Fibroblast of skin of scalp (primary cell): ENCODE measurements at places on chromosomes 7 and 10.
A peak's percentile ranks its signal among the peaks of the same experiment; 100 is the strongest.

- DNase-seq = peak; percentile 56
Measured at GRCh38 chr7:72042855-72043254, 369.3 kb downstream of the CALN1 start.

- no peak for DNase-seq
Measured at GRCh38 chr10:79185796-79186374, 117.1 kb downstream of the ZMIZ1 start.

- peak; percentile 57 for DNase-seq
Measured at GRCh38 chr10:89295597-89295996, 6.2 kb upstream of the IFIT2 start.

- DNase-seq = peak; percentile 92
Measured at GRCh38 chr7:41705109-41705901, 2.4 kb upstream of the INHBA start.

- DNase-seq = no peak
Measured at GRCh38 chr10:21304198-21304597, 221.3 kb downstream of the SKIDA1 start.

GRCh38 chr10:51266496-51266895 lies 192.2 kb downstream of the PRKG1 start:
- no peak for DNase-seq

- DNase-seq = no peak
Measured at GRCh38 chr10:62341419-62341818, 32.8 kb upstream of the ZNF365 start.

DNA sequence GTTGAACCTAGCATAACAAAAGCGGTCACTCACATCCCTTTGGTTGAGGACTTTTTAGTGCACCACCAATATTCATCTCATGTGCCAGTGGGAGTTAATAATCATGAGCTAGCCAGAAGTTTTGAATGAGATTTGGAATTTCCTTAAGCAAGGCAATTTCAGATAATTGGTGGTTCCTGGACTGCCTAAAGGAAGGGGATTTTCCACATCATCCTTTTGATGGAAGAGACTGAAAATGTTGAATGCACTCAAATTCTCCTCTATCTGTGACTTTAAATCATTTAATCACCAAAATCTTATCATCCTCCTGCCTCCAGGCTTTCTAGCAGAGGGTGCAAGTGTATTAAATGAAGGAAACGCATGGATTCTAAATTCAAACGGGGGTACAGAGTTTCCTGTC lies 260.7 kb downstream of the CCDC3 start:
- DNase-seq = no peak

- no peak for DNase-seq
Measured at GRCh38 chr10:8150401-8150905, 96.0 kb downstream of the GATA3 start.

GRCh38 chr10:6398399-6398798 lies 181.7 kb downstream of the PRKCQ start:
- no peak for DNase-seq
